Kidney tubule cell (primary cell): ENCODE measurements at places on chromosomes 3 and 15.

DNA sequence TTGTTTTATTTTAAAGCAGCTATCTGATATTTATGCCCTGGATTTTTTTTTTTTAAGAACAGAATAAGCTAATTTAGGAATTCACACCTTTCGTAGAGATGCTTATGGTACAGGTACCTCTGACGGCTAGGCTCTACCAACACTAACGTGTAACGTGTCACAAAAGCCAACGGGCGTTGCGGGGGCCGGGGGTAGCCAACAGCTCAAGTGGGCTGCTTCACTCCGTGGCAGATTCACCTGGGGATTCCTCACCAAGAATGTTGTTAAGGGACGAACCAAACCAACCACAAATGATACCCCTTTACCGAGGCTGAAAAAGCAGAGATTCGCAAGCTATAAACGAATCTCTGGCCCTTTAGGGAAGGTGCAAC is 1.0 kb downstream of the TMCC1 start:
- DNase-seq: no peak

GRCh38 chr15:34799149-34800101 is 4.1 kb upstream of the ACTC1 start:
- DNase-seq: peak; percentile 6

DNA sequence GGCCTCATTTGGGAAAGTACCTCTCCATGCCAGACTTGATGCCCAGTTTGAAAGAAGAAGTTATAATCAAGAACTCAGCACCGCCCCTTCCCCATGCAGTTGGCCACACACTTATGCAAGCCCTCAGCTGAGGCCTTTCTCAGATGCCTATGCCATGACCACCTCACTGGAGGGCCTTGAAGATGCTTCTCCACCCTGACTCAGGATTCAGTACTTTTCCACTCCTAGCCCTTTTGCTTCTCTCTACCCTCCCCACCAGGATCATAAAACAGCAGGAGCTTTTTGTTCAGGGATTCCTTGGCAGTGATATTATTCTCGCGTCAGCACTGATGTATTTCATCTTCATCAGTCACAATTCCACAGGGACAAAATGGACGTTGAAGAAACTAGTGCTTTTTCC is 313.5 kb downstream of the PYDC2 start:
- peak; percentile 92 for DNase-seq

DNA sequence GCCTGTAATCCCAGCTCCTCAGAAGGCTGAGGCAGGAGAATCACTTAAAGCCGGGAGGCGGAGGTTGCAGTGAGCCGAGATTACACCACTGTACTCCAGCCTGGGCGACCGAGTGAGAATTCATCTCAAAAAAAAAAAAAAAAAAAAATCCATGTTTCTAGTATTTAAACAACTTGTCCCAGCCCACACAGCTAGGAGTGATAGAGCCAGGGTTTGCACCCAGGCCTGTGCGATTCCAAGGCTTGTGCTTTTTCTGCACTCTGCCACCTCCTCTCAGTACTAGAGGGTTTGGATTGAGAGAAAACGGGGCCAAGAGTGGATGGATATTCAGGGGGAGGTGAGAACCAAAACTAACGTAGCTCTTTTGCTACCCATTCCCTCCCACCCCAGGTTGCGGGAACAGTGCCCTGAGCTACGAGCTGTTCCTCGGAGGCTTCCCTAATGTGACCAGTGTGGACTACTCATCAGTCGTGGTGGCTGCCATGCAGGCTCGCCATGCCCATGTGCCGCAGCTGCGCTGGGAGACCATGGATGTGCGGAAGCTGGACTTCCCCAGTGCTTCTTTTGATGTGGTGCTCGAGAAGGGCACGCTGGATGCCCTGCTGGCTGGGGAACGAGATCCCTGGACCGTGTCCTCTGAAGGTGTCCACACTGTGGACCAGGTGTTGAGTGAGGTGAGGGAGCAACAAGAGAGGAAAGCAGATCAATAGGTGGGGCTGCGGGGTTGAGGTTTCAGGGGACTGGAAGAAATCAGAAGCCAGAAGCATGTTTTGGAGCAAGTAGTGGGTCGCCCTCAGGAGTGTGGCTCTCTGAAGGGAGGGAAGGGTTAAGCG is 4.1 kb downstream of the CAMK2N2 start:
- no peak for DNase-seq
